ENCODE measurements at places on chromosomes 6 and 20.

GRCh38 chr6:7617801-7618764 is 28.1 kb downstream of the SNRNP48 start:
- DNase-seq: no peak

- no peak for DNase-seq
Observed at GRCh38 chr6:66926060-66926459, 1219.0 kb upstream of the EYS start.

DNA sequence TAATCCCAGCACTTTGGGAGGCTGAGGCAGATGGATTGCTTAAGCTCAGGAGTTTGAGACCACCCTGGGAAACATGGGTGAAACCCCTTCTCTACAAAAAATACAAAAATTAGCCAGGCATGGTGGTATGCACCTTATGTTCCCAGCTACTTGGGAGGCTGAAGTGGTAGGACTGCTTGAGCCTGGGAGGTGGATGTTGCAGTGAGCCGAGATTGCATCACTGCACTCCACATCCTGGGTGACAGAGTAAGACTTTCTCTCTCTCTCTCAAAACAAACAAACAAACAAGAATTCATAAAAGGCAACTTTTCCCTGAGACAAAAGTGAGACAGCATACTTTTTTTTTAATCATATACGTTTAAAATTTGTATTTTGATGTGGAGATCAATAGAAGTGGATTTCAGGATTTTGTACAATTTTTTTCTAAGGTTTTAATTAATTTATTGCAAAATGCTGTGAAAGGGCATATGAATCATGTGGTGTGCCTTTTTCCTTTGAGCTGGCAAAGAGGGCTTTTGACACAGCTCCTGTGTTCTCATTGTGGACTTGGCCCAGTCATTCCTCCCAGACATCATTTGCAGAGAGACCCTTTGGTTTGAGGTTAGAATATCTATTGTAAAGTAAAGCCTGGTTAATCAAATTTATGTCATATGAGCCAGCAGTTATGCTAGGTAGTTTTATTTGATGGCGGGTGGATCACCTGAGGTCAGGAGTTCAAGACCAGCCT is 77.1 kb downstream of the TULP4 start:
- no peak for DNase-seq

GRCh38 chr20:48685300-48685699 is 142.5 kb downstream of the PREX1 start:
- no peak for DNase-seq

GRCh38 chr20:36818861-36819260 is 45.3 kb upstream of the DSN1 start:
- no peak for DNase-seq

- no peak for DNase-seq
Observed at GRCh38 chr20:15951658-15952057, 621.6 kb downstream of the KIF16B start.

DNA sequence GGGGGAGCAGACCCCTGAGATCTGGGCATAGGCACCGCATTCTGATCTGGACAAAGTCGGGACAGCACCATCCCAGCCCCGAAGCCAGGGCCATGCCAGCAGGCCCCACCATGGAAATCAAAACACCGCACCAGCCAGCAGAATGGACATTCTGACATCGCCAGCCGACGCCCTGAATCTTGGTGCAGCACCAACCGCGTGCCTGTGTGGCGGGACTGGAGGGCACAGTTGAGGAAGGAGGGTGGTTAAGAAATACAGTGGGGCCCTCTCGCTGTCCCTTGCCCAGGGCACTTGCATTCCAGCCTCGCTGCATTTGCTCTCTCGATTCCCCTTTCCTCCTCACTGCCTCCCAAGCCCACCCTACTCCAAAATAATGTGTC is 2.0 kb downstream of the NNAT start:
- no peak for DNase-seq

- DNase-seq: no peak
Observed at GRCh38 chr6:5718231-5718947, 288.3 kb downstream of the NRN1 start.

GRCh38 chr6:33280539-33280938 is 3.6 kb downstream of the B3GALT4 start:
- no peak for DNase-seq

DNA sequence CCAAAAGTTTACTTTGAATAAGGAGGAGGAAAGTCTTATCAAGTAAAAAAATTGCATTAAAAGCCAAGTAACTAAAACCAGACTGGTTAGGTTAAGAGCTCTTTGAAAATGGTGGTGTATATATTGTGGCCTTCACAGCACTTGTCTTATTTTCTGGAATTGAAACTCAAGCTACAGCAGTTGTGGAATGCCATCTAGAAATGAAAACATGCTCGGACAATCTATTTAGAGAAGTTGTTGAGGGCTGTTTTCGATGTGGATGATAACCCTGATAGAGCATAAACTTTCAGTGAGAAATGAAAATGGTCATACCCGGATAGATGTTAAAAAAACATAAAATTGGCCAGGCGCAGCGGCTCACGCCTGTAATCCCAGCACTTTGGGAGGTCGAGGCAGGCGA is 47.0 kb downstream of the ARID1B start:
- DNase-seq: no peak

DNA sequence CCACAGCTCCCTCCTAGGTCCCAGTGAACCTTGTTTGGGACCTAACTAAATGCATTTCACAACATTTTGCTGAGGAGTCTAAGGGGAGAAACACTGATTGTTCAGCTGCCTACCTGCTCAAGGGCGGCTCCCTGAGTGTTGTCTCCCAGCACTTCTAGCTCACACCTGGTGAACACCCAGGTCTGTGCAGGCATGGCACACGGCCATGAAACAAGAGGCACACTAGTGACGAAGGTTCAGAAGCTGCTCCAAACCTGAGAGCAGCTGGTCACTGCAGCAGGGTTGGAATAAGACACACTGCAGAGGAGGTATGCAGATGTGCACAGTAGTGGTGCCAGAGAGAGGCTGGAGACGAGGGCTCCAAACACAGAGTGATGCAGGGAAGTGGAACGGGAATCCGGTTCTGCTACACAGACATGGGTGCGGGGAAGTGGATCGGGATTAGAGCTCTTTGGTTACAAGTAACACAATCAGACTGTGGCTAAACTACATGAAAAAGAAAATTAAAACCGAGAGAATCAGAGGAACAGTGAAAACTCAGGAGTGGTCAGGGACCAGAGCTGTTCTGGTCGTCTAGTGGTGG is 486.1 kb upstream of the CDH4 start:
- no peak for DNase-seq

DNA sequence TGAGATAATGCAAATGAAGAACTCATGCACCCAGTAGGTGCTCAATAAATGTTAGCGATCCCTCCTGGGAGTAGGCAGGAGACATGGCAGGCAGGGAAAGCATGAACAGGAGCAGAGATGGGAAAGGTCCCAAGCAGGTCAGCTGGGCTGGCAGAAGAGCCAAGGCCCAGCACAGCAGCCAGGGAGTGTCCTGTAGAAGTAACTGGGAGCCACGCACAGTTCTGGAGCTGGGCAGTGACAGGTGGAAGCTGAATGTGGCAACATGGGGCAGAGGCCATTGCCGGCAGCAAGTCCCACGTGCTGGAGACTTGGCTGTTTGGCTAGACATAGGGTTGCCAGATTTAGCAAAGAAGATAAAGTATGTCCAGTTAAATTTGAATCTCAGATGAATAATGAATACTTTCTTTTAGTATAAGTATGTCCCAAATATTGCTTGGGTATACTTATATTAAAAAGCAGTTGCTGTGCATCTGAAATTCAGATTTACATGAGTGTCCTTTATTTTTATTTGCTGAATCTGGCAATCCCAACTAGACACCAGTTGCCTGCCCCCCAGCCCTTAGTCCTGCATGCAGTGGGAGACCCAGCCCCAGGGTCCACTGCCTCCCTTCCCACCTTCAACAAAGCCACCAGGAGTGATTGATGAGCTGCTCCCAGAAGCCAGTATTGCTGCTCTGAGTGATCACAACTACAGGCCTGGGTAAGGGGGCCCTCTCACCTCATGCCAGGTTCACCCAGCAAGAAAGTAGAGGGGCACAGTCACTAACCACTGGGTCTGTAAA is 3.7 kb upstream of the LPIN3 start:
- no peak for DNase-seq

- DNase-seq: no peak
Observed at GRCh38 chr6:83854001-83854501, 891 bp downstream of the RIPPLY2 start.

- no peak for DNase-seq
Observed at GRCh38 chr6:17505062-17505476, 95.0 kb upstream of the FAM8A1 start.

GRCh38 chr20:63322933-63323273 is 29.9 kb downstream of the COL20A1 start:
- no peak for DNase-seq

DNA sequence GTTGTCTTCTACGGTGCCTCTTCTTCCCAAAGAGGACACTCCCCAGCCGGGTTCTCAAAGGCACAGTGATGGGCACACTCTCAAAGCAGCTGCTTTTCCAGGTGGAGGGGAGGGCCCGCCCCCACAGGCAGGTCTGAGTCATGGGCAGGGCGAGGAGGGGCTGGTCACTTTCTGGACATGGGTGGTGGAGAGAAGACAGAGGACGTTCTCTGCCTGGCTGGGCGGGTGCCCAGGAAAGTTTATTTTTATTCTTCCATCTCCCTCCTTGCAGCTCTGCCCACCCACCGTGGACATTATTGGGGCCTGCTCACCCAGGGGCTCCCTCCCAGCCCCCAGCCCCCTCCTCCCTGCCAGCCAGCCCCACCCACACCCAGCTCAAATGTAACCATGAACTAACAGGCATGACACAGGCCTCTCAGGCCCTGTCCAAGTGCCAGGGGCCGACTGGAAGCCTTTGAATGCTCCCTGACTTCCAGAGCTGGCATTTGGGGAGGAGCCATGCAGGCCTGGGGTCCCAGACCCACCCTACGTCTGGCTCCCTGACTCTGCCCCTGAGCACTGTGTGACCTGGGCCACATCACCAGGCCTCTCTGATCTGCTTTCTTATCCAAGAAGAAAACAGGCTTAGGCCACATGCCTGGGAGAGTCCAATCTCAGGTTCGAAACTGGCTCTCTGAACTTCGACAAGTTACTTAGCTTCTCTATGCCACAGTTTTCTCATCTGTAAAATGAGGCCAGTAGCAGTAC is 8.0 kb downstream of the TGM2 start:
- no peak for DNase-seq

DNA sequence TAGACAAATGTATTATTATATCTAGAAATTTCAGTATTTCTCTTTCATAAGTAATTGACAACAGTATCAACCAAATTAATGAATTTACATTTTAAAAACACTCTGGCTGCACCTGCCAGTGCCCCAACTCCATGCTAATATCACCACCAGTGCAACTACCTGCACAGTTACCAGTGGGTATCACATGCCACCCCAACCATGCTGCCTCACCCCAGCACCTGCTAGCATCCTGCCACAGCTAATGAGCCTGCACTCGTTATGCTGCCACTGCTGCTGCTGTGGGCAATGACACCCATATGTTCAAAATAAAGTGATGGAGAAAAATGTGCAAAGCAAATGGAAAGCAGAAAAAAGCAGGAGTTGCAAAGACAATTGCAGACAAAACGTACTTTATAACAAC is 855.9 kb upstream of the MANEA start:
- DNase-seq: no peak

DNA sequence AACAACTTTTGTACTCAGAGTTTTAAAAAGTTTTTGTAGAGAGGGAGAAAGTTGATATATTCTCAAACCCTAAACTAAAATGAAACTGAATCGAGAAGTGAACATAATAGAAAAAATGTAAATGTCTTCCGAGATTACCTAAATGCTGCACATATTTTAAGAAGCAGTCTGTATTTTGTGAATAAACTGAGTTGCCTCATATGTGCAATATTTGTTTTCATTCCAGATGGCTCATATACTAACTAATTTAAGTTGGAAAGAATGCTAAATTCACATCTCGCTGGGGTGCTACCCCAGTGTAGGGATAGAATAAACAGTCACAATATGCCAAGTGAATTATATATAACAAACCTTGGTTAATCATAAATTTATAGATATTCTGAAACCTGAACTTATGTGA is 285.9 kb upstream of the THEMIS start:
- DNase-seq: no peak

DNA sequence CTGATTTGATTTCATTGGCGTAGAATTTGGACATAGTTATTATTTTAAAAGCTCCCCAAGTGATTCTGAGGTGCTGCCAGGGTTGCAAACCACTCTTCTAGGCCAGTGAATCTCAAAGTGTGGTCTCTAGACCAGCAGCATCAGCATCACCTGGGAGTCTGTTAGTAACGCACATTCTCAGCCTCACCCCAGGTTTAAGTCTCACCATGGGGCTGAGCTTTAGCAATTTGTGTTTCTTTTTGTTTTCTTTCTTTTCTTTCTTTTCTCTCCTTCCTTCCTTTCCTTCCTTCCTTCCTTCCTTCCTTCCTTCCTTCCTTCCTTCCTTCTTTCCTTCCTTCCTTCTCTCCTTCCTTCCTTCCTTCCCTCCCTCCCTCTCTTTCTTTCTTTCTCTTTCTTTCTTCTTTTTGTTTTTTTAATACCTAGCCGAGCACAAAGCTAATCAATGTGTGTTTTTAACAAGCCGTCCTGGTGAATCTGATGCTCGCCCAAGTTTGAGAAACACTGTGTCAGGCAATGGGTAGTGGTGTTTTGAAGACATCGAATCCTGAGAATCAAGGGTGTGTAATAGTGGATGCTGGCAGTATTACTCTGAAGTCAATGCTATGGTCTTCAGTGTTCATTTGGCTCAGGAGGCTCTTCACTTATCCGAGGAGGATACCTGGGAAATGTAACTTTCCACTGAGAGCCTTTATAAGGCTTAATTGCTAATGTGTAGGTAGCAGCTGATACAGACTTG is 104.9 kb downstream of the SLX4IP start:
- DNase-seq: no peak

DNA sequence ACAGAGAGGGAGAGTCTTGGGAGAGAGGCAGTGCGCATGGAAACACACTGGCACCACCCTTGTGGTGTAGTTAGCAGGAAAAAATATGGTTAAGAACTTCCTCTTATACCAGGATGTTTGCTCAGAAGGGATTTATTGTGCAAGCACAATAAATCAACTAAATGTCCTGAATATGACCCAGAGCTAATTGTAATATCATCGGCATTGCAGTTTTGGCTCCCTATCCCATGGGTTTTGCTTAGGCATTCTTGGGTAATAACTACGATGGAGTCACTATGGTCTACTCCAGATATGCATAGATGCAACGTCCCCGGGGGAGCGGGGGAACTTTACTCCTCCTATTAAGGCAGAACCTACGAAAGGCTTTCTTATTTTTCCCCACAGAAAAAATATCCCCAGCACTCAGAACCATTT is 751.6 kb downstream of the EYS start:
- DNase-seq: no peak

GRCh38 chr6:41476401-41476800 is 69.8 kb upstream of the FOXP4 start:
- DNase-seq: no peak

- no peak for DNase-seq
Observed at GRCh38 chr6:128379577-128379976, 140.8 kb downstream of the PTPRK start.

- DNase-seq: no peak
Observed at GRCh38 chr6:17466707-17467106, 73.3 kb downstream of the CAP2 start.

DNA sequence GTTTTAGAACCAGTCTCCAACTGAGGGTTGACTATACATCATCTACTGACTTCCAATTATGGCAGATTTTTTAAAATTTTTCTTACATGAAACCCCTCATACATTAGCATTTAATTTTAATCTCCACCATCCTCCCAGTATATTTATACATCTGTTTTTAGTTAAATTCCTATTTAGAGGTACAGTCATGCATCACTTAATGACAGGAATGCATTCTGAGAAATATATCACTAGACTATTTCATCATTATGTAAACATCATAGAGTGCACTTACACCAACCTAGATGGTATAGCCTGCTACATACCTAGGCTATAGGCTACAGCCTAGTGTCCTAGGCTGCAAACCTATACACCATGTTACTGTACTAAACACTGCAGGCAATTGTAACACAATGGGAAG is 316.7 kb upstream of the MARCKS start:
- DNase-seq: no peak
